ENCODE measurements at places on chromosomes 7 and 10.

- DNase-seq = no peak
These were observed 52.2 kb upstream of the MKI67 start for GRCh38 chr10:128178302-128178958.

DNA sequence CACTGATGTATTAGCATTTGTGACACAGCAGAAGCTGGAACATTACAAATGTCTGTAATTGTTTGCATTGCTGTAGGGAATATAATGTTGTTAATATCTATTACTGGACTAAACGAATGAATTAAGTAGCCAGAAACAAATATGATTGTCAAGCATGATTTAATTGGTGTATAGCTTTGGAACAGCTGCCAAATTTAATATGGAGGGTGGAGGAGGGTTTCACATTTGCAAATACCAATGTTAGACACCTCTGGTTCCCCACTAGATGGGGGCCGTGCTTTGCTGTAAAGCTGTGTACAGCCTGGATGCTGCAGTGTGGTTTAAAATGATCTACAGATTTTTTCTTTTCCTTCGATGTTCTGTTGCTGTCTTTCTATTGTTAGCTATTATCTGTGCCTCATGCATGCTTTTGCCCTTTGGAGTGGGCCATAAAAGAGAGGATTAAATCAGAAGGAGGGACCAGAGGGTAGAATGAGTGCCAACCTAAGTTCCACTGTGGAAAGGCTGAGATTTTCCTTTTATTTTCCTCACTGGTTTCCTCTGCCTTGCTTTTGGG lies 23.1 kb downstream of the DNAJB9 start:
- DNase-seq = no peak

GRCh38 chr10:121833387-121833786 lies 94.4 kb downstream of the ATE1 start:
- no peak for DNase-seq

DNA sequence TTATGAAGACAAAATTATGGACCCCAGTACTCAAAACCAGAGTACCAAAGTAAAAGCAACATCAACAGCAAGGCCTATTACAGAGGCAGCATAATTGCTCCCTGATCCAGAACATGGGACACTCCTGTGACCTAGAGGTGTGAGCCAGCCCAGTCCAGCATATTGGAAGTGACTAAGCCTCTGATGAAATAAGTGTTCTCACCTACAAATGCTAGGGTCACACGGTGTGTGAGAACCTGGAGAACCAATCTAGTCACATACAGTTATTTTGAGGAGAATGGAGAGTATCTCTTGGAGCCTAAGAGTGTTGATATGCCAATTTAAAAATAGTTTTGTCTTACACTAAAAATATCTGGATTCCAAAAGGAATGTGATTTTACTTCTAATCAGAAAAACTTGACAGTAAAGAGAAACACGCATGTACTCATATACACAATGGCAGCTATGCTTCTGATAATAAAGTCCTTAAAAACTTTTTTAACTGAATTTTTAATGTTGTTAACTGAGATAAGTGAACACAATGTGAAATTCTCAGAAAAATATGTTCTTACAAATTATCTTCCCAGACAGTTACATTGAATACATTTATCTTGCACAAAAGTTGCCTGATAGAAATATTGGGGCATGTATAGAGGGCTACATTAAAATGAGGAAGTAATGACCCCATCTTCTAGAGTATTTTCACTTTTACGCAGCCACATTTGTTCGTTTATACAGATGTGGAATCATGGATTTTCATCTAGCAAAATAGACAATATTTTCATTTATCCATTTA lies 56.8 kb upstream of the CD36 start:
- DNase-seq = peak; percentile 51

DNA sequence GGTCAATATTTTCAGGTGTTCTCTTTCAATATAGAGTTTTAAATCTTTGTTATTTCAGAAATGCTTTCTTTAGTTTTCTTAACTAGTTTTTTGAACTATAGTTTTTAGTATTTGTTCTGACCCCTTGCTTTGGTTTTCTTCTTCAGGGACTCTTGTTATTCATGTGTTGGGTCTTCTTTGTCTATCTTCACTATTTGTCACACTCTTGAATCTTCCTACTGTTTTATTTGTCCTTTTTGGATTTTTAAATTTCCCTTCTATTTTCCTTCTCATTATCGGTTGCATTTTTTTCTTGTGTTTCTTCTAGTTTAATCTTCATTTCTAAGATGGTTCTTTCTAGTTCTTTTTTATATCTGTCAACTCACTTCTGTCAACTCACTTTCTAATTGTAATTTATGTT lies 37.1 kb upstream of the PRKAG2 start:
- no peak for DNase-seq

All from skeletal muscle cell (primary cell).